NCI-H2029 treated with DMSO at 0.1 percent for 48 hours (cell line): ENCODE measurements at places on chromosomes 12 and 14.

- DNase-seq = no peak
Measured at GRCh38 chr12:75528692-75529091, 17.3 kb upstream of the KRR1 start.

DNA sequence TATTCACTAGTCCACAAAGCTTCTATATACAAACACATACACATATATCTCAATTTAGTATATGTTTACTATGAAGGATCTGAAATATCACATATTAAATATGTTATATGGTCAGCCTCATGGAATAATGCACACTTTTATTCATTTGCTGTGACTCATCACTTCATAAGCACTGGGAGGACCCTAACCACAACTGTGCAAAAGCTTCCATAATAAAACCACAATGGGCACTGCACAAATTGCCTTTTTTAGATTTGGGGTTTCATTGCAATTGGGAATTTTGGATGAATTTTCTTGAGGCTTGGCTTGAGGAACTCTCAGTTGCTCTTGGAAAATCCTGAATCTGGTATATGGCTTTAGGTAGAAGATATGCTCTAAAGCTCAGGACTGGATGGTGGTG lies 399.4 kb downstream of the C12orf75 start:
- no peak for DNase-seq

DNA sequence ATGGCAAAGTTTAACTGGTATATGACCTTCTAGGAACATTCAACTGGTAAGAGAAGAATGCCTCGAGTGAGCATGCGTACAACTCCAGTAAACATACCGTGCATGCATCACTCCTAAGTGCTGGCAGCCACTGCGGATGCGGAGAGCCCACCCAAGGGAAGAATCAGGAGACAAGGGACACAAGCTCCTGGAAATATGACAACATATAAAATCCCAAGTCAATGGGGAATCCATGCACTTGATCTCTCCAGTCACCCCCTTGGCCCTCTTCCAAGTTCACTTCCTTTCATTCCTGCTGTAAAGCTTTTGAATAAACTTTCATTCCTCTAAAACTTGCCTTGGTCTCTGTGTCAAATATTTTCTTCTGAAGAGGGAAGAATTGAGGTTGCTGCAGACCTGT lies 168.7 kb upstream of the TMCC3 start:
- DNase-seq = no peak

DNA sequence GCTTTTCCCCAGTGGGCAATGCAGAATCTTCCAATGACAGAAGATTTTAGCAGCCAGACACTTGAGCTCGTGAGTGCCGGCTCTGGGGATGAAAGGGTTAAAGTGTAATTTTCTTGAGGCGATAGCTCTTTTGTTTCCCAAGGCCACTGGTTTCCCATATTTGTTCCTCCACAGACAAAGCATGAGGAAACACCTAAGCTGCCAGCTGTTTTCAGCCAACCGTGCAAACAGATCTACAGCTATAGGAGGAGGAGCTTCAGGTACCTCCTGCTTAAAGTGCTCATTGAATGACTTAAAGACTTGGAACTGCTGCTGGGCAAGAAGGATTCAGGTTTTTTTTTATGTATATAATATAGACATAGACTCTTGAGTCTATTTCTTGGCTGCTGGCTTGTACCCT lies 1311.5 kb downstream of the TMEM121 start:
- no peak for DNase-seq
